ENCODE measurements at places on chromosomes 12 and 14.

- no peak for DNase-seq
These were observed 59.8 kb upstream of the KRR1 start for GRCh38 chr12:75571204-75571603.

DNA sequence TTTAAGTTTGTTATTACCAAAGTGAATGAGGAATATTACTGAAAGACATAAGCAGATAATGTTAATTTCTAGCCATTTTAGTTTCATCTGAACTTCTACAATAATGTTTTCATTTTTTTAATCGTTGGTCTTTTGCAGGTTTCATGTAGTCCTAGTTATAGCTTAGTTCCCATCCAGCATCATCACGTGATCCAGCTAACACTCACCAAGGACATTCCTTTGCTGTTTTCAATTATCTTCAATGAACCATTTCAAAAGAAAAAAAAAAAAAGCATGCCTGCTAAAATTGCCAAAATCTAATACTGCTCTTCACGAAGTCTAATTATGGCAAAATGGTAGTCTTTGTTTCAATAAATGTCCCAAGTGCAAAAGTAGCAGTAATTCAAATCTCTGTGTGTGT, 187.7 kb upstream of the ATXN7L3B start:
- DNase-seq = no peak

GRCh38 chr12:68236421-68237059, 10.9 kb upstream of the IL26 start:
- DNase-seq = no peak

GRCh38 chr14:94974893-94975292, 182.4 kb downstream of the DICER1 start:
- DNase-seq = no peak

- DNase-seq = no peak
These were observed 16.0 kb upstream of the RIC8B start for GRCh38 chr12:106758349-106759110.

GRCh38 chr14:68787092-68787992, 5.5 kb downstream of the ZFP36L1 start:
- no peak for DNase-seq

GRCh38 chr12:1439201-1439600, 155.2 kb downstream of the FBXL14 start:
- DNase-seq = no peak

DNA sequence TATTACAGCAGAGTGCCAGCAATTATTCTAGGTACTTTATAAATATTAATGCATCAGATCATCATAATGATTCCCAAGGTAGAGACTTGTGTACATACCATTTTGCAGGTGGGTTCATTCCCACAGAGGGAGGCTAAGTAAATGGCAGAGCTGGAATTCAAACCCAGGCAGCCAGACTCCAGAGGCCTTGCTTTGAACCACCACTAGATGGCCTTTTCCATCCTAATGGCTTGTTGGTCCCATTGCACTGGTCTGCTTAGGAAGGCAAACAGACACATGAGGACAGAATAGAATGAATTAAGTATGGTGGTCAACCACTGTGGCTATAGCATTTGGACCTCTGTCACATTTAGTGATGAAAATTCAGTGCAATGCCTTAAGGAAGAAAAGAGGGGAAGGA, 158.7 kb downstream of the METTL25 start:
- no peak for DNase-seq

- DNase-seq = no peak
These were observed 142.1 kb downstream of the GXYLT1 start for GRCh38 chr12:42002563-42002962.

DNA sequence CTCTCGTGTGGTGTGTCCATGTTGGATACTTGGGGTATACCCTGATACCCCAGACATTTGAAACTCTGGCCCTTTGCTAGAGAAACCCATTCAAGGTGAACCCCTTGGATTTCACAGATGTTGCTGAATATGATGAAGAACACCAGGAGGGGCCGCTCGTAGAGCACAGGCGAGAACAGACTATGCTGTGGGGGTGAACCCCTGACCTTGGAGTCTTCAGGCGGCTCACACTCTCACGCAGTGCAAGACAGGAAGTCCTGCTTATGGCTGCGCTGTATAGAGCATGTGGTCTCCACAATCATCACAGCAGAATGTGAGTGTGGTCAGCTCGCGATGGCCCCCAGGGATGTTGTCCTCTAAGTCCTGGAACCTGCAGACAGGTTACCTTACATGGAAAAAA, 60.4 kb downstream of the SLC15A4 start:
- DNase-seq = no peak

GRCh38 chr12:31740628-31741027, 11.8 kb upstream of the AMN1 start:
- DNase-seq = peak; percentile 13

- no peak for DNase-seq
These were observed 379.3 kb downstream of the RGS6 start for GRCh38 chr14:72311516-72311915.

- DNase-seq = no peak
These were observed 83.4 kb downstream of the PLEKHG3 start for GRCh38 chr14:64787619-64788018.

DNA sequence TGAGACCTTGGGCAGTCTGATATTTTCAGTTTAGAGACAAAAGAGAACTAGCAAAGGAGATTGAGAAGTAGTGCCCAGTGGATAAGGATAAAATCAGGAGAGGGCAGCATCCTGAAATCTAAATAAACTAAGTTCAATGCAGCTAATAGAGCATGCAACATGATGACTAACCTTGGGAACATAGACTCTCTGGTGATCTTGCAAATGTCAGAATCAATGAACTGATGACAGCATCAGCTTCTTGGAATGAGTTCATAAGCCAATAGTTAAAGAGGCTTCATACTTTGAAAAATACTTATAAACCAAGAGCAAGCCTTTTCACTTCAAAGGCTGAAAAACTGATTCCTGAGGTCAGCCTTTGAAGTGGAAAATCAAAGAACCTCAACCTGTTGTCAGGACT, 8.2 kb downstream of the TAS2R19 start:
- DNase-seq = no peak

- DNase-seq = peak; percentile 54
These were observed 167.0 kb downstream of the EFCAB11 start for GRCh38 chr14:89787525-89787924.

DNA sequence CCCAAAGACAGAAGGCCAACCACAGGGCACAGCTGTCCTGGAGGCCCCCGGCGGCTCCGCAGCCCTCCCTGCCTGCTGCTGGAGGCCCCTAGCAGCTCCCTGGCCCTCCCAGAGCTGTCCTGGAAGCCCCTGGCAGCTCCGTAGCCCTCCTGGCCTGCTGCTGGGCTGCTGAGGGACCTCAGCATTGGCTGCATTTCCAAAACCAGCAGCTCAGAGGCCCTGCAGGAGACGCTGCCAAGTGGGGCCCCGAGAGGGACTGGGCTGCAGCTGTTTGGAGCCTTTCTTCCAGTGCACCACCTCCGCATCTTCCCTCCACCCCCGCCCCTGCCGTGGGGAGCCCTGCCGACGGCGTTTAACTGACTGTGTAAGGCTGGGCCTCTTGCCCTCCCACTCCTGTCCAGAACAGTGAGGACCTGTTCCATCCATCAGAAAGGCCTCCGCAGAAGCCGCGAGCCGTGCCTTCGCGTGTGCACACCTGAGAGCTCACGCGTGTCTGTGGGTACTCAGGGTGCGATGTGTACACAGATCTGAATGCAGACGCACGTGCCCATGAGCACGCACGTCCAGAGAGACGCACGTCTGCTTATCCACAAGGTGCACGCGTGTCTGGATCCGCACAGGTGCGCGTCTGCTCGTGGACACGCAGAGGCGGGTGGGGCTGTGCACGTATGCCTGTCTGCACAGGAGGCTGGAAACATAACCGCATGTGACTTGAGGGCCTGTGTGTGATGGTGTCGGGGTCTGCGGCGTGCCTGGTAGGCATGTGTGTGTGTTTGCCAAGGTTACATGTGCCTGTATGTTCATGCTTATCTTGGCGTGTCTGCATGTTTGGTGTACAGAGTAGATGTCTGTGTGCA, 57.0 kb upstream of the FBRSL1 start:
- DNase-seq = no peak

- DNase-seq = no peak
These were observed 75.1 kb downstream of the NOC4L start for GRCh38 chr12:132219323-132219722.

DNA sequence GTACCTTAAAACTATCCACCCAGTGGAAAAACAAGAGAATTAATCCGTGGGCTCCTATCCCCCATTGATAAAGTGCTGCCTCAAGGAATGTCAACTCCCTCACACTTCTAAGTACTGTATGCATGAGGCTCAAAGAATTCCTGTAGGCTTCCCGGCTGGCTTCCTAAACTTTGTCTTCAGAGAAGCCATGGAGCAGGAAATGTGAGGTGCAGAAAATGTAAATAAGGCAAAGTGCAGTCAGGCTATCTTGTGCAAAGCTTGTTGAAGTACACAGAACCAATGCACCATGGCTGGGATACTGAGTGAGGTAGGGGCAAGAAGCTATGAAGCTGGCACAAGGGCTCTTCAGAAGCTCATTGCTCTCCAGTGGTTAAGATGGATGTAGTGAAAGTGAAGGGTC, 611.0 kb downstream of the FSCB start:
- DNase-seq = no peak

- DNase-seq = no peak
These were observed 181.1 kb downstream of the BTG1 start for GRCh38 chr12:91964501-91964900.

DNA sequence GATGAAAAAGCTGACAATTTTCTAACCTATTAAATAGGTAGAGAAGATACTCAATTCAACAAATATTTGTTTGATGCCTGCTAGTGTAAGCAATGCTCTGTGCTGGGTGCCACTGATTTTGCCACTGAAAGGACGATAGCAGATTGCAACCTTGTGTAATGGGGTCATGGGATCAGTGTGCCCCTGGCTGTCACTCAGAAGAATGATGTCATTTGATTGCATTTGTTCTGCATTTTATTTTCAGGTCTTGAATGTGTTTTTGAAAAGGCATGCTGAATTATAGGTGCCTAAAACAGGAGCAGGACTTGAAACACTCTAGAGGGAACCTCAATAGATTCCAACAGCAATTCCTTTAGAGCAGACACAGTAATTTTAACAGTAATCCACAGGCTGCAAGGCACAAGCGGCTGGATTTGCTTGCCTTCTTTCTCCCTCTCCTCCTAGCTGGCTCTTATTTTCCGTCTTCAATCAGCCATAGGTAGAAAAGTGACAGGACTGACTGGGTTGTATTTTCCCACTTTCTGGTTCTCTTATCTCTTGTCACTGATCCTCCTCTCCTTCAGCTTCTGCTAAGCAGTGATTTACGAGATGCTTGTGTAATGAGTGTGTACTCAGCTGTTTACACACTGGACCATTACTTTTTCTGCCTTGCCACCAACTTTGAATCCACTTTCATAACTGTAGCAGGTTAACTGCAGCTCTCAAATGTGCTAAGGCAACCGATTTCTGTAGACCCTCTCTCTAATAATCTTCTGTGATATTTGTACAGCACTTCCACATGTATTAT, 4.1 kb downstream of the PLXNC1 start:
- DNase-seq = no peak

DNA sequence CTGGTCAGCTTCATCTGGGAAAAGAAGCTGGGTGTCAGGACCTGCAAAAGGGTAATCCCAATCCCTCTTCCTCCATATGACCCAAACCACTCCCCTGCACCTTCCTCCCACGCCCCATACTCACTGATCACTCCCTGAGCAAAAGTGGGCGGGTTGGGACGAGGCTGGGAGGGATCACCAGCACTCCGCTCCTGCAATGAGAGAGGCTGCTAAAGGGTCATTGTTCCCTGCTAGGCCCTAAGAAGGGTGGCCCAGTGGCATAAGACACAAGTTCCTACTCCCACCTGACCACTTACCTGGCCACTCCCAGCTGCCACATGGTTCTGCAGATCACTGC, 15.7 kb upstream of the PRKAG1 start:
- no peak for DNase-seq

- no peak for DNase-seq
These were observed 53.1 kb downstream of the EIF2S3B start for GRCh38 chr12:10558789-10559188.

GRCh38 chr12:110536834-110537604, 34.9 kb downstream of the RAD9B start:
- no peak for DNase-seq

GRCh38 chr12:118741194-118741593, 240.1 kb upstream of the SRRM4 start:
- no peak for DNase-seq

DNA sequence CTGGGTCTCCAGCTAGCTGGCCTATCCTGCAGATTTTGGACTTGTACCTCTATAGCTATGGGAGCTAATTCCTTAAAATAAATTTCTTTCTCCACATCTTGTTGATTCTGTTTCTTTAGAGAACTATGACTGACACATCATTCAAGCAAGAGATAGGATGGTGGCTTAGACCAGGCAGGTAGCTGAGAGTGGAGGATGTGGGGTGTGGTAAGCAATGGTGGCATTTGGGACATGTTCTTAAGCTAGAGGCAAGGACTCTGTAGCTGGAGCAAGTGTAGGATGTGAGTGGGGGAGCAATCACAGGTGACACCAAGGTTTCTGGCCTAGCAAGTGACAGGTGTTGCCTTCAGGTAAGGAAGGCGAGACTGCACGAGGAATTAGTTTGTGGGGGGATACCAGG, 6.8 kb downstream of the TDRD9 start:
- no peak for DNase-seq

DNA sequence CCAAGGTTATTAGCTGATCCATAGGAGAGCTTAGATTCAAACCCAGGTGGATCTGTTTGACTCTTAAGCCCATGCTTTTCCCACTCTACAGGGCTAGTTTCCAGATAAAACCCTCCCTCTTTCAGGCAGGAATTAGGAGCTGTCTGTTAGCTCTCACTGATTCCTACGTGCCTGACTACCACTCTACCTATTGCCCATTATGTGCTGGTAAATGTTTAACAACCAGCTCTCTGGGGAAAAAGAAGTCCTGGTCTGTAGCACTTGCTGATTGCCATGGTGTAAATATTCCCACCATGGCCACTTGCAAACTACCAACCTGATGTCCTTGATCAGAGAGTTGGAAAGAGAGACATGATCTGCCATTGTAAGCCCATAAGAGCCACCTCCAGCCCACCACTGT, 65.5 kb upstream of the BDKRB2 start:
- peak; percentile 17 for DNase-seq

- DNase-seq = no peak
These were observed 718.1 kb downstream of the DIO2 start for GRCh38 chr14:79493081-79493645.

- no peak for DNase-seq
These were observed 82.5 kb downstream of the ETV6 start for GRCh38 chr12:11732023-11732422.

GRCh38 chr12:89140141-89140540, 212.2 kb downstream of the DUSP6 start:
- DNase-seq = no peak

- DNase-seq = no peak
These were observed 43.3 kb downstream of the PIK3C2G start for GRCh38 chr12:18304609-18305008.

DNA sequence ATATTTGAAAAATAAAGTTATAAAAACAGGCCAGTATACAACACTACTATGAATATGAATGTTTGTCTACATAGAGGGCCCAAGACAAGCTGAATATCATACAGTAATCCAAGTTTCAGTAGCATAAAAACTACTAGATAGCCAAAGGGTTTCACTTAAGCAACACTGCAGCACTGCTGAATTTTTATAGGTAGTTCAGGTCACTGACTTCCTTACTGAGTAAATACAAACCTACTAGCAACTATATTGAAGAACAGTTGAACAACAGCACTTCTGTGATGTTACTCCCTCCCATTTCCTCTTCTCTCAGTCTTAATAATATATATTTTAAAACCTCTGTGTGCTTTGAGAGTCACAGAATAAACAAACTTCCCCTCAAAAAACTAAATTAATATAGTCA, 42.7 kb downstream of the GTF2A1 start:
- DNase-seq = no peak

- no peak for DNase-seq
These were observed 20.5 kb downstream of the FNTB start for GRCh38 chr14:65007202-65007601.

All from osteocyte (in vitro differentiated cells).